ENCODE measurements at places on chromosomes 4 and X.

GRCh38 chrX:10177601-10178000 lies 20.8 kb downstream of the CLCN4 start:
- no peak for DNase-seq

DNA sequence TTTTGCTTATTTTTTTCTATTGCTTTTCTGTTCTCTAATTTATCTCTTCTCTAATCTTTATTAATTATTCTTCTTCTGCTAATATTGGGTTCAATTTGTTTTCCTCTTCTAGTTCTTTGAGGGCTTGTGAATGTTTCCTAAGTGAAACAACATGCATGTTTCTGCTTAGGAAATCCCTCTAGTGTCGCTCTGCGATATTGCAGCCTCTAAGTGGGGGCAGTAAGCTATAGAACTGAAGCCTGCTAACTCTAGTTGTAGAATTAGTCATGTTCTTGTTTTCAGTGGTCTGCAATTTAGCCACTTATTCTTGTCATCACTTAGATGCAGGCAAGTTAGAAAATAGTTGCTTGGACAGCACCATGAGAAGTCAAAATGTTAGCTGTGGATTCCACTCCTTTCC lies 222.6 kb downstream of the SPIN4 start:
- peak; percentile 60 for DNase-seq

- DNase-seq = no peak
These were observed 346.4 kb upstream of the FAM241A start for GRCh38 chr4:111798840-111799239.

GRCh38 chr4:10577508-10578426 lies 106.8 kb downstream of the CLNK start:
- no peak for DNase-seq

GRCh38 chrX:100404851-100405250 lies 5.2 kb downstream of the PCDH19 start:
- DNase-seq = no peak

GRCh38 chr4:23484689-23485088 lies 405.2 kb downstream of the PPARGC1A start:
- no peak for DNase-seq

GRCh38 chrX:110175696-110176095 lies 142.2 kb downstream of the AMMECR1 start:
- DNase-seq = no peak

All from activated CD4-positive, alpha-beta T cell treated with anti-CD3 and anti-CD28 coated beads, Interleukin-2, Interleukin-6, amounts not matched to agents 100 ng/mL and 50 ng/mL, durations not matched to agents 16 hours and 8 hours (primary cell).